Myocyte (in vitro differentiated cells): ENCODE measurements at places on chromosomes 6 and 20. TPM values are rescaled to one million over a fixed set of nuclear protein-coding genes. Genes with fewer than 3 reads are reported as not detected.

The ID4 gene
- total RNA-seq: not detected in 2 replicates

The BPI gene
- total RNA-seq: not detected in 2 replicates

DNA sequence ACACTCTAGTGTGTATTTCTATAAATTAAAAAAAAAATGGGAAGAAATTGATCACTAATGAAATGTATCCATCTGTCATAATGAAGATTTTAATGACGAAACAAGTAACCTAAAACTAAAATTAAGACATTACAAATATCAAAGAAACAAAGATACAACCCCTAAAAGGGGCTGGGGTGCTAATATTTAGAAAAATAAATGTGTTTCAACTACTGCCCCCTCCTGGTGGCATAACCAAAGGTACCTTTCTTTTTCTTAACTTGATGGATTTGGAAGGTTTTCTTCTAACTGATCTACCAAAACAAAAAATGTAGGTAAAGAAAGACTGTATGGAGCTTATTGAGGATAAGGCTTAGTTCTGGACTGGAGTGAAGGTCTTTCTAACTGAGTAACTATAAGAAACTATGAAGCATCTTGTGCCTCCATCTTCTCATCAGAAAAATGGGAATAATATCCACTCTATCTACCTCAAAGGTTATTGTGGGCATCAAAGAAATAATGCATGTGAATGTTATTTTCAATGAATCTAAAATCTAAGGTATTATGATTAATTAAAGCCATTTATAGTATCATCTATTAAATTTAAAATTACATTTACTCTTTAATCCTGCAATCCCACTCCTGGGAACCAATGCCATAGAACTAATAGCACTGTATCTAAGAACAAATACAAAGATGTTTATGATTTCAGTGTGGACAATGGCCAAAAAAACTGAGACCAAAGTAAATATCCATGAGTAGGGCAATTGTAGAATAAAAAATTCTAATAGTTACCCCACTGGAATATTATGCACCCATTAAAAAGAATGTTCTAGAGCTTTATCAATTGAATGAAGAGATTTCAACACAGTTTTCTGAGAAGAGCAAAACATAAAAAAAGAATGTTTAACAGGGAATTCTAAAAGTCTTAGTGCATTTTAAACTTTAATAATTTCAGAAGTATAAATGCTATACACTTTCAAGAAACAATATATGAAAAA, 117.2 kb downstream of the BACH2 start:
- peak; percentile 22 for DNase-seq

DNA sequence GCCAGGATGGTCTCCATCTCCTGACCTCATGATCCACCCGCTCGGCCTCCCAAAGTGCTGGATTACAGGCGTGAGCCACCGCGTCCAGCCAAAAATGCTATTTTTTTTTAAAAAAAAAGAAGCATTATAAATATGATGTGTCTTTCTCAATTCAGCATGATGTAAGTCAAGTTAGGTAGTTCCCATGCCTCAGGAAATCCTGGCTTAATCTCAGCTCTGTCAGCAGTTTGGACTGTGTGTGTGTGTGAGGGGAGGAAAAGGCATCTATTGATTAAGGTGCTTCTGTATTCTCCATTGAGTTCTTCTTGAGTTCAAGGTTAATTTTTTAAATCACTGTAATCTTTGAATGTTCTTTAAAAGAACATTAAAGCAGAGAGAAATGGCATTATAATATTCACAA, 51.5 kb downstream of the GMDS start:
- no peak for DNase-seq

DNA sequence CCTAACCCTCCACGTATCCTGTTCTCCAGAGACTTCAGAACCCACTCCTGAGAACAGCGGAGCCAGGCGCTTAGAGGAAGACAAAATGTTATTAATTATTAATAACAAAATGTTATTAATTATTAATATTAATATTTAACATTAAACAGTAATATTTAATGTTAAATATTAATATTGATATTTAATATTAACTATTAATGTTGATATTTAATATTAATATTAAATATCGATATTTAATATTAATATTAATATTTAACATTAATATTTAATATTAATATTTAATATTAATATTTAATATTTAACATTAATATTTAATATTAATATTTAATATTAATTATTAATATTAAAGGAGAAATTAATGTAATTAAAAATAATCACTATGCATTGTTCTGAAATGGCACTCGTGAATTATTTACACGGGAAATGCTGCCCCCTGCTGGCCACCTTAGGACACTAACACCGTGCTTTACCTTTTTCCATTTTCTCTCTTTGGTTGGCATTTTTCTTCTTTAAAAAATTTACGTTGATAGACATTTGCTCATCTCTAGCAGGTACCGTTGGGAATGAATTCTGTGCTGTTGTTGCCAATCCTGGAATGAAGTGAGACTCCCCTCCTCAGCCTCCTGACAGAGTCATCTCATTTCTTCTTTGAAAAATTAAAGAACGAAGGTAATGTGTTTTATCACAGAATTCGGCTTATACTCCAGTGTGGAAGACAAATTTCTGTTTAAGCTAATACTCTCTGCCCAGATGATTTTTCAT, 7.5 kb upstream of the GGTLC1 start:
- DNase-seq: peak; percentile 52

- no peak for DNase-seq
Measured at GRCh38 chr6:25481267-25481666, 170.7 kb upstream of the SCGN start.
